Inflammatory macrophage treated with lipopolysaccharide for 1 hour (primary cell): ENCODE measurements at places on chromosomes 4 and X.

GRCh38 chr4:1325681-1326635 is 21.1 kb upstream of the UVSSA start:
- DNase-seq = no peak

- no peak for DNase-seq
These were observed 22.1 kb upstream of the MSX1 start for GRCh38 chr4:4837316-4837715.

- no peak for DNase-seq
These were observed 51.3 kb downstream of the EMCN start for GRCh38 chr4:100466501-100466900.

GRCh38 chr4:170875868-170876267 is 786.1 kb upstream of the AADAT start:
- no peak for DNase-seq

- no peak for DNase-seq
These were observed 134.6 kb downstream of the HMX1 start for GRCh38 chr4:8737075-8737474.

DNA sequence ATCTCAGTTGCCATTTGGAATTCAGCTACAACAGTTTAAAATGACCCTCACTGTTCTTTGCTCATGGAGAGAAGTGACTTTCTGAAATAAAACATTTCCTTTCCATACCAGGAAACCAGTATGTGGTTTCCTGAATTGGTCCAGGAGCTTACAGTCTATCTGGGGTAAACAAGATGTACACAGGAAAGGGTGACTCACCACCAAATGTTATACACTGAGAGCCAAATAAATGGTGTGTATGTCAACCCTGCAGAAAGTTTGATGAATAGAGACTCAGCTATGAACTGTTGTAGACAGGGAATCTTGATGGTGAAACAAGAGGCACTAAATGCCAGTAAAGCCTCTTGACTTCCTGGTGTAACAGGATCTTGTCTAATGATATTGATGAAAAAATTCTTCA is 100.4 kb downstream of the HS6ST2 start:
- DNase-seq = no peak

GRCh38 chr4:83212041-83212851 is 72.4 kb downstream of the COQ2 start:
- no peak for DNase-seq

DNA sequence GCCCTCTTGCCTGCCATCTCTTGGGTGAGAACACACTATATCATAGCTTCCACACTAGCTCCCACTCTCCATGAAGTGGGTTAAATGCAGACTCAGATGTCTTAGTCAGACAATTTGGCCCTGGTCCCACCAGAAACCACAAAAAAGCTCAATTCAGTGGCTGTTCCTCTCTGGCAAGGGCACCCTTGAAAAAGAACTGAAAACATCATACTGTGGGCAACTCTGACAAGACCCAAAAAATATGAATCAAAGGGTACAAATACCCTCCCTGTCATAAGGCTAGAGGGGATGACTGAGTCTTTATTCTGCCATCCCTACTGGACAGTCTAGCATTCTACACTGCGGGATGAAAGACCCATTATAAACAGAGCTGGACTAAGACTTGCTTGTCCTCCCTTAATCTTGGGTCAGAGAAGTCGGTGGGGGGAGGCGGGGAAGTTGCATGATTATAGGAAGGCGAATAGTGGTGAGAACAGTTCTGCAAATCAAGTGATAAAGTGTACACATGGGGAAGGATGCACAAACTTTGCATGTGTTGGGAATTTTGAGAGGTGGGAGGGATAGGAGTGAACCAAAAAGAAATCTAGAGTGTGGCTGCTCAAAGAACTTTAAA is 172.1 kb downstream of the OPHN1 start:
- peak; percentile 11 for DNase-seq

DNA sequence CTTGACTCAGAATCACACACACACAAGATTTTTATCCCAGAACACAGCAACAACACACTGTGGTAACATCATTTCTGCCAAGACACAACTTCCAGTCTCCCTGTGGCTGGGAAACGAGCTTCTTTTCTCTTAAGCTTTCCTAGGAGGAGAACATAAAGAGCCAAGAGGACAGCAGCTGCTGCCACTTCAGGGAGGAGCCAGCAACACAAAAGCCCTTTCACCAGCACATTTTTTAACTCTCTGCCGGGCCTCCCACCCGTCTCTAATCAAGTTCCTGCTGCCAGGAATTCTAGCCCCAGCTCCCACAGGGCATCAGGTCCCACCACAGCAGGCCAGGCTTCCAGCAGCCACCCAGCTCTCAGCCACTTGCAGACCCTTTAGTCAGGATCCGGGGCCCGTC is 22.4 kb downstream of the FAT1 start:
- no peak for DNase-seq

GRCh38 chrX:68438575-68438974 is 5.3 kb upstream of the OPHN1 start:
- DNase-seq = no peak

GRCh38 chr4:105970371-105970770 is 75.1 kb downstream of the NPNT start:
- no peak for DNase-seq

GRCh38 chrX:9403374-9403773 is 61.5 kb upstream of the TBL1X start:
- DNase-seq = no peak

DNA sequence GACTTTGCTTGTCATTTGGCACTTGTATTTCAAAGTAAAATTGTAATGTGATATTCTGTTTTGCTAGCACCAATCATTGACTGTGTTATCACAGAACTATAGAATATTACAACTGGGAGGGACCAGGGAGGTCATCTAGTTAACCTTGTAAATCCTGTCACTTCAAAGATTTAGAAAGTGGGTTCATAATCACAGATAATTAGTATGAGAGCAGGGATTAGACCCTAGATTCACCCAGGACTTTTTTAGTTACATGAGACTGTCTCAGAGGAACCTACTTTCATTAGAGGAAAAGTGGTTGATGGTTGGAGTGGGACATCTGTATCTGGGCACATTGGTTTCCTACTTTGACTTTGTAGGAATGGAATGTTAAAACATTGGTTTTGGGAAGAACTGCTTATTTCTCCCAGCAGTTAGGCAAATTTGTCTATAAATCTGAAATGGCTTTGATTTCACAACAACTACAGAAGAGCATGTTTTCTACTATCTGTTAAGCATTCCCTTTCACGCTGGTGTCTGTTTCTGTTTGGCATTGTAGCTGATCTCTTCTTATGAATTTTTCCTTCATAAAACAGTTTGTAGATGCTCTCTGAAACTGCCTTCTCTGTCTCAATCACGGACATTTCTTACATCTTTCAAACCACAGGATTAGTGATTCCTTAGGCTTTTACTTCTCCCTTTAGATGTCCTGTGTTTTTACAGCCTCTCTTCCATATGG is 144.1 kb downstream of the DIPK2B start:
- no peak for DNase-seq

GRCh38 chr4:139528377-139529005 is 27.5 kb downstream of the SETD7 start:
- DNase-seq = no peak

GRCh38 chr4:138334346-138335016 is 92.3 kb upstream of the SLC7A11 start:
- no peak for DNase-seq

DNA sequence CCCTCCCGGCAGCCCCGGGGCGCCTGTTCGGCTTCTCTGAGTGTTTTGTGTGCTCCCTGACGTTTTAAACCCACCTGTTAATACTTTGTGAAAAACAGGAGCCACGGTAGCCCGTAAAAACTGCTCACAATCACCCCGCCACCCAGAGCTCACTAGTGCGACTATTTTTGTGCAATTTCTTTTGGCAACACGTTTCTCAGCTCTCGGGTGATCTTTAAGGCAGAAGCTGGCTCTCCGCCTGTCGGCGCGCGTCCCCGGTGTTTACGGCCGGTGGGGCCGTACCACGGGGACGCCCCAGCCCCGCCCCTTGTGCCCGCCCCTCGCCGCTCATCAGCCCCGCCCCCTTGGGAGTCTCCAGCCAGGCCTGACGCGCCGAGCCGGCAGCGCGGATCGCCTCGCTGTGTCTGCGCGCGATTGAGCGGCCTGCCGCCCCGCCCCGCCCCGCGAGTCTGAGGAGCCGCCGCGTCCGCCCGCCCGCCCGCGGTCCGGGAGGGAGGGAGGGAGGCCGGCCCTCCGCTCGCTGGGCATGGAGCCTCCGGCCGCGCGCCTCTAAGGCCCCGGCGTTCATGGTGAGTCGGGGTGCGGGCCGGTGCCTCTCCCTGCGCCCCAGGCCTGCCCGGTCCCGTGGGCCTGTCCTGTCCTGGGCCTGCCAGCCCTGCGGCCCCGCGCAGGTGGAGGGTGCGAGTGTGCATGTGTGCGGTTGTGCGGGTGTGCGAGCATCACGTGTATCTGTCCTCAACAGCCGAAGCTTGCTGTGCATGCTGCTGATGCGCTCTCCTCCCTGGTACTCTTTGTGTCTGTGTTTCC is 56.2 kb upstream of the TADA2B start:
- DNase-seq = peak; percentile 89

DNA sequence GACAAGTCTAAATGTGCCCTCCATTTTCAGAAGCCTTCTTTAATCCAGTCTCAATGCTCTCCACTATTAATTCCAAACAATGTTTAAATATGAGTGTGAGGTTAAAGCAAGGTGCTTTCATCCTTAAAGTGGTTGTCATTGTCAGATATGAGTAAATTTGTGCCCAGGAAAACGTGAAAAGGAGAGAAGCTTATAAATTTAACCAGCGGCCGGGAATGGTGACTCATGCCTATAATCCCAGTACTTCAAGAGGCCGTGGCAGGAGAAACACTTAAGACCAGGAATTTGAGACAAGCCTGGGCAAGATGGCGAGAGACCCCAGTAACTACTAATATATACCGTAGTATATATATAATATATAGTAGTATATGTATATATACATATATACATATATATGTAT is 270.0 kb downstream of the ARHGAP24 start:
- no peak for DNase-seq

DNA sequence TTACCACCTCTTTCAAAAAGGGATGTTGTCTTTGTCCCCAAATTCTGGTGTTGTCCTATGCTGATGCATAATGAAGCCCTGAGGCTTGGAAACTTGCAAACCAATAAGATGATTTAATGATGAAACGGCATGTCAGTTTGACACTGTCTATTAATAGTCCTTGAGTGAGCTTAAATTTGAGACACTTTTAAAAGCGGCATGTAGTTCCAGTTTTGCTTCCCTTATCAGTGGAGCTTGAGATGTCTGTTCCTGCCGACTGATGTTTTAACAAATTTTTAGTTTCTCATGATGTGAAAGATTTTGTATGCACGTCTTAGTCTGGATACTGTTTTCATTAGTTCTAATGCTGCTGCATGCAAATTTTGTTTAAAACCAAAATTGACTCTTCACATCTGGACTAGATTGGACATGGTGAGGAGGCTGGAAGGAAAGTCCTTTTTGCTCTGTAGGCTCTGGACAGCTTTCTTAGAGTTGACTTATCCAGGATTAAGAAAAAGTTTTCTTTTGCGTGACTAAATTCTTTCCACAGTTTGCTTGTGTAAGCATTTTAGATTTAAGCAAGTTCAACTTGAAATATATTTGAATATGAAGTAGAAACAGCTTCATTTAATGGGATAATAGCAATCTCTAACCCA is 11.7 kb downstream of the C1GALT1C1 start:
- DNase-seq = no peak

GRCh38 chrX:37755025-37755424 is 24.8 kb upstream of the CYBB start:
- DNase-seq = peak; percentile 81

GRCh38 chrX:10157032-10157341 is 212 bp downstream of the CLCN4 start:
- no peak for DNase-seq

DNA sequence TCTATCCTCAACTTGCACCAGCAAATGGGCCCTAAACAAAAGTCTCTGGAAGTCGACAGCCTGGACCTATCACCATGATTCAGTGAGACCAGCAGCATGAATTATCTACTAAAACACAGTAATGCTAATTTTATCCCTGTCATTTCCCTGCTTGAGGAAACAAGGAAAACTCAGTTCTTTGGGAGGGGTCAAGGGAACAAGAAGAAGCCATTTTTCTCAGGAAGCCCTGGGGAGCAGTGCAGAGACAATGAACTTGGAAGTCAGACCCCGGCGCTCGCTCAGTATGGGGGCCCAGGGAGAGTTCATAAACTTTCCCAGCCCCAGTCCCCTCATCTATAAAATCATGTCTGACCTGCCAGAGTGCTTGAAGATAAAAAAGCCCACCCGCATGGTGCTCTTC is 50.4 kb downstream of the DCTD start:
- DNase-seq = no peak

DNA sequence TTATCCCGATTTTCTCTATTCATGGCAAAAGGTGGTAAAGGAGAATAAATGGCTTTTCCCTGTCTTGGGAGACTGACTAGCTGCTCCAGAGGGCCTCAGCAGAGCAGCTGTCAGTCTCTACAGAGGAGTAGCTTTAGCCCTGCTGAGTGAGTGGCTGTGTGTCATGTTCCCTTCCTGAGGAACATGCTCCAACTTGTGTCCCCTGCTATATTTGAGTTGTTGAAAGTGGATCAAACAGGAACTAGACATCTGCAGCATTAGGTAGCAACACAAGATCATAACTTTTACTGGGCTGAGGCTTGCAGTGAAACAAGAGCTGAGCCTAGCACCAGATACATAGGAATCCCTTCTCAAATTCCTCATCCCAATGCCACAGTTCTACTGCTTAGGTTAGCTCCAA is 26.7 kb upstream of the PLAC1 start:
- no peak for DNase-seq

GRCh38 chrX:33447285-33447684 is 235.9 kb upstream of the DMD start:
- DNase-seq = no peak

GRCh38 chr4:172995161-172995560 is 173.4 kb upstream of the GALNT7 start:
- DNase-seq = no peak

GRCh38 chr4:41797260-41797659 is 48.7 kb upstream of the PHOX2B start:
- no peak for DNase-seq

GRCh38 chrX:20740443-20740842 is 473.7 kb upstream of the RPS6KA3 start:
- no peak for DNase-seq

DNA sequence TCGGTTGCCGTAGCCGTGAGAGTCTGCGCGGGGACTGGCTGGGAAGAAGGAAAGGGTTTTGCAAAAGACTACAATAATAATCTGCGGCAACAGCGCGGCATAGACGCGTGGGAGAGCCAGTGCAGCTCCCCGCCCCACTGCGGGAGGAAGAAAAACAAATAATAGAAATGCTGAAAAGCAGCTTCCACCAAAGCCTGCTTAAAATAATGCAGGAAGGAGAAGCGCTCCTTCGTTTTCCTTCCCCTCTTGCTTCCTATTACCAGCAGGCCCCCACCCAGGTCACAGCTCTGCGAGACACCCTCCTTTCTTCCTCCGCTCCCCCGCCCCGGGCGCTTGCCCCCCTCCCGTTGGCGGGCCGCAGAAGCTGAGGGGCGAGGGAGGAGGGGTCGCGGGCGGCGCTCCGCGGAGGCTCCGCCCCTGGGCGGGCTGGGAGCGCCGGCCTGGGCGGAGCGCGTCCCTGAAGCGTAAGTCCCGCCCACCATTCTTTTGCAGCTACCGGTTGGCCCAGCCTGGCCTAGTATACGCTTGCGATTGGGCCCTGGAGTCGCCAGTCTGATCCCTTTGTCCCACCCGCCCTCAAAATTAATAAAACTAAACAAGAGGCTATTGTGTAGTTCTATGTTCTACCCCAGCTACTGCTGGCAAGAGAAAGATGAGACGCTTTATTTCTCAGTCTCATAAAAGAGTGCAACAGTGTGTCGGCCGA is 636 bp upstream of the AMOT start:
- peak; percentile 69 for DNase-seq

- DNase-seq = no peak
These were observed 175.8 kb downstream of the RCHY1 start for GRCh38 chr4:75338352-75338880.
